ENCODE measurements at places on chromosomes 1 and 21. TPM values are rescaled to one million over a fixed set of nuclear protein-coding genes. Genes with fewer than 3 reads are reported as not detected.

Gene GPR37L1
- 0.10 TPM for total RNA-seq

Gene TCP10L
- total RNA-seq, result 0.31 TPM

Gene LYPD8
- not detected for total RNA-seq

Gene CAPN8
- 0.85 TPM for total RNA-seq

Gene S100A1
- total RNA-seq, result 932 TPM

Gene LCE1E
- not detected for total RNA-seq

Gene ELAVL4
- not detected for total RNA-seq

Gene PROK1
- 1.4 TPM for total RNA-seq

Gene KMO
- total RNA-seq, result 0.16 TPM

Gene TAS1R2
- not detected for total RNA-seq

Gene WNT3A
- not detected for total RNA-seq

Gene FH
- total RNA-seq, result 106 TPM

Gene ITGB2
- total RNA-seq, result 41.7 TPM

Gene SPRR2B
- total RNA-seq, result not detected

Gene FGR
- total RNA-seq, result 1.3 TPM

Gene SHE
- 6.5 TPM for total RNA-seq

Gene CD1E
- total RNA-seq, result not detected

Gene CD101
- total RNA-seq, result not detected

Gene C1QC
- total RNA-seq, result 35.9 TPM

Gene PHACTR4
- total RNA-seq, result 14.5 TPM

Gene AMY1C
- total RNA-seq, result not detected

Gene PRDM15
- total RNA-seq, result 4.9 TPM

Gene KCND3
- 1.3 TPM for total RNA-seq

Gene PLD5
- 0.04 TPM for total RNA-seq

Gene MYOM3
- total RNA-seq, result 224 TPM

Gene SH2D5
- total RNA-seq, result not detected

Gene BGLAP
- total RNA-seq, result not detected

Gene ZNF697
- total RNA-seq, result 3.1 TPM

Gene F13B
- not detected for total RNA-seq

Gene AGTRAP
- total RNA-seq, result 144 TPM

Gene DFFB
- 3.0 TPM for total RNA-seq

Gene MARK1
- 1.3 TPM for total RNA-seq

Gene SLC9C2
- total RNA-seq, result not detected

Gene TMCC2
- total RNA-seq, result 7.6 TPM

Gene TMEM54
- total RNA-seq, result 7.0 TPM

Gene TNFSF18
- not detected for total RNA-seq

Gene RNU1-2
- under 0.01 TPM for total RNA-seq

Gene SYNC
- 162 TPM for total RNA-seq

Gene NMNAT2
- not detected for total RNA-seq

Gene CELA3A
- not detected for total RNA-seq

Gene GNG4
- not detected for total RNA-seq

Gene PDPN
- 9.8 TPM for total RNA-seq

Gene LRRC38
- total RNA-seq, result 6.8 TPM

Gene PIAS3
- 38.2 TPM for total RNA-seq

Gene FALEC
- not detected for total RNA-seq

Gene SRM
- total RNA-seq, result 57.7 TPM

Gene EFNA3
- 1.8 TPM for total RNA-seq

Gene FCGR3A
- total RNA-seq, result 1.7 TPM

Gene ESPN
- total RNA-seq, result 0.41 TPM

Gene CTSS
- total RNA-seq, result 10.9 TPM

Gene KRTAP12-2
- not detected for total RNA-seq

Gene STIL
- total RNA-seq, result 0.51 TPM

Gene SERTAD4
- total RNA-seq, result 0.10 TPM

Gene S100A14
- 1.8 TPM for total RNA-seq

Gene DMRTA2
- total RNA-seq, result not detected

Gene MPL
- not detected for total RNA-seq

Gene NCF2
- 0.39 TPM for total RNA-seq

Gene SLC44A5
- 0.58 TPM for total RNA-seq

All from gastrocnemius medialis (tissue), 4 donors.